ENCODE measurements at places on chromosomes 1 and 21.

DNA sequence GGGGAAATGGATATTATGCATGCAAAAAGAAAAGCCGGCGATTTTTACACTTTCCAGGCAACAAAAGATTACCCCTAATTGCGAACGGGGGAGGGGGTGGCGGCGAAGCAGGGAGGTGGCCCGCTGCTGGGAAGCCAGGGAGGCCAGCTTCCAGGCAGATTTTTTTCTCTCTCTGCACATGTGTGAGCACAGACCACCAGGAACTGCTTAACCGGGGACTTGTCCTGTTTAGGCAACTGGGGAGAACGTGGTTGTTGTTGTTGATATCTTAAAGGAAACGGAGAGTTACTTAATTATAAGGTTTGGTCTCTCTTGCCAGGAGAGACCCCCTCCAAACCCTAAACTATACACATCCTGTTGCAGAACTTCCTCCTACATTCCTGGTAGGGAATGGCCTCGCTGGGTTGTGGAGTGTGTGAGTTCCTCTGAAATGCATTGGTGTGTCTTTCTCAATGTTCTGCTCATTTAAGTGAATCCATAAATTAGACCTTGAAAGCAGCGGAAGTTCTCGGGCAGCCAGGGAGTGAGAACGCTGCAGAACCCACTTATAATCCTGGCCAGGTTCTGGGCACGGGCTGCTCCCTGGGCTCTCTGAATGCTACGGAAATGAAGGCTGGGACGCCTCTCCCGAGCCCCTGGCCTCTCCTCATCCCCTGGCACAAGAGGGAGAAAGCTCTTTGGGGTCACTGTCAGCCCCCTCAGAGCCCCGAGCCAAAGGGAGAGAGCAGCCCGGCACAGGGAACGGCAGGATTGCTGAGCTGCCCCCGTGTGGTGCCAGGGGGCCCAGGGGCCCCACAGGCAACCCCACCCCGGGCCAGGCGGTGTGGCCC lies 250.0 kb downstream of the FOXD2 start:
- no peak for DNase-seq

DNA sequence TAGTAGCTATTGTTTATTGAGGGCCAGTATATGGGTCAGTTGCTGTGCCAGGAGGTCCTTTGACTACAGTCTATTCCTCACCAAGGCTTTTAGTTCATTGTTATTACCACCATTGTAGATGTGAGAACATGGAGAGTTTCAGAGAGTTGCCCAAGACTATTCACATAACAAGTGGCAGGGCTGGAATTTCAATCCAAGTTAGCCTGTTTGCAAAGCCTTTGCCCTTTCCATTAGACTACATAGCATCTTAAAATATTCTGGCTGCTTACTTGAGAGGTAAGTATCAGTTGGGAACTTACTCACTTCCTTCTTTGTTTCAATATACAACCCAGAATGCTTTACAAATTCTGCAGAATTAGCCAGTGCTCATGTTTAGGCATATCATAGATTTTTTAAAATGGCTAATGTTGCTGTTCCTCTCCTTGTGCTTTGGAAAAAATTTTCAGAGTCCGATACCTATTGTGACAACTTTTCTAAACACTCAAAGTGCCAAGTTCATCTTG lies 141.2 kb downstream of the FGGY start:
- no peak for DNase-seq

DNA sequence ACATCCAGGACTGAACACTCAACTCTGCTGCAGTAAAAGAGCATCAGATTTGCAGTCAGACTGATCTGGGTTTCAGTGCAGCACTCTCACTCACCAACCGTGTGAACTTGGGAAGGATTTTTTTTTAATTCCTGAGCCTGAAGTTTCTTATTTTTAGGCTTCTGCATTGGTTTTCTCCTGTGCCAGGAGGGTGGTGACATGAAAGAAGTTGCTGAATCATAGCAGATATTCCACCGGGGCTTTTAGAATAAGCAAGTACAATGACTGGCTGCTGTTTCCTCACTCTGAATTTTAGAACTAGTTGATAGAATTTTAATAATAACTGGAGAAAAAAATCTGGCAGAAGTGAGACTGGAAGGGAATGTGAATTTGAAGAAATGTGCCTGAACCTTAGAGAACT lies 11.6 kb downstream of the ADAM30 start:
- DNase-seq, result no peak

- DNase-seq, result no peak
These were observed 11.0 kb downstream of the RAP1A start for GRCh38 chr1:111630567-111630966.

- DNase-seq, result no peak
These were observed 9.6 kb downstream of the P3H1 start for GRCh38 chr1:42756956-42757891.

GRCh38 chr1:11749203-11749689 lies 12.7 kb upstream of the C1orf167 start:
- DNase-seq, result peak; percentile 40

DNA sequence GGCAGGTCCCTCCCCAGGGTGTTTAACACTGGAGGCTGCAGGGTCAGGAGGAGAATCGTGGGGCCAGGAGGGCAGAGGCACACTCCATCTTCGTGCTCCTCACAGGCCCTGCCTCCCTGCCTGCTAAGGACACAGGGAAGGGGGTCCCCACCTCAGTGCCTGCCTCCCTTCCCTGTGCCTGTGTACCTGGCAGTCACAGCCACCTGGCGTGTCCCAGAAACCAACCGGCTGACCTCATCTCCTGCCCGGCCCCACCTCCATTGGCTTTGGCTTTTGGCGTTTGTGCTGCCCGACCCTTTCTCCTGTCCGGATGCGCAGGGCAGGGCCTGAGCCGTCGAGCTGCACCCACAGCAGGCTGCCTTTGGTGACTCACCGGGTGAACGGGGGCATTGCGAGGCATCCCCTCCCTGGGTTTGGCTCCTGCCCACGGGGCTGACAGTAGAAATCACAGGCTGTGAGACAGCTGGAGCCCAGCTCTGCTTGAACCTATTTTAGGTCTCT lies 623 bp upstream of the BGLAP start:
- no peak for DNase-seq

GRCh38 chr1:98277118-98277517 lies 356.3 kb upstream of the DPYD start:
- DNase-seq, result no peak

- DNase-seq, result no peak
These were observed 8.4 kb upstream of the SLC19A1 start for GRCh38 chr21:45550522-45551210.

DNA sequence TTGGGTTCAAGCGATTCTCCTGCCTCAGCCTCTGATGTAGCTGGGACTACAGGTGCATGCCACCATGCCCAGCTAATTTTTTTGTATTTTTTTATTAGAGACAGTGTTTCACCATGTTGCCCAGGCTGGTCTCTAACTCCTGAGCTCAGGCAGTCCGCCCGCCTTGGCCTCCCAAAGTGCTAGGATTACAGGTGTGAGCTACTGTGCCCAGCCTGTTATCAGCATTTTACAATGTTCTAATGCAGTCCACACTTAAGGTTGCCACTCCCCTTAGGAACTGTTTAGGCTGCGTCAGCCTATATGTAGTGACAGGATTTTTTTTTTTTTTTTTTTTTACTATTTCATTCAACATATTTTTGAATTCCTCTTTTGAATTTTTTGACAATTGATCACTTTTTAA lies 30.2 kb downstream of the AGPAT3 start:
- DNase-seq, result no peak

DNA sequence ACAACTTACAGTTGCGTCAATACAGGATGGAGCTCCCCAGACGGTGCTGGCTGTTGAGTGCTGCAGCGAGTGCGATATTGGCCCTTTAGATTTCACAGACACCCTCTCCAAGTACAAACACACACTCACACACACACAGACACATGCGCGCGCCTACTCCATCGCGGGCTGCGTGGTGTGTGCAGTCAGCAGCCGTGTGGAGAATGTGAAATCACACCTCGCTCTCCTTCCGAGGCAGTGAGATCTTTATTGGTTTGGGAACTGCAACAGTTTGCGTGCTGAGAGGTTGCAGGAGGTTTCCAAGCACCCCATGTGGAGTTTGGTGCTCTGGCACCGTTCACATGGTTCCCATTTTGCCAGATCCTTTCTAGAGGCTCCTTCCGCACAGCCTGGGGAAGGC lies 372.2 kb downstream of the RRAGC start:
- DNase-seq, result no peak

DNA sequence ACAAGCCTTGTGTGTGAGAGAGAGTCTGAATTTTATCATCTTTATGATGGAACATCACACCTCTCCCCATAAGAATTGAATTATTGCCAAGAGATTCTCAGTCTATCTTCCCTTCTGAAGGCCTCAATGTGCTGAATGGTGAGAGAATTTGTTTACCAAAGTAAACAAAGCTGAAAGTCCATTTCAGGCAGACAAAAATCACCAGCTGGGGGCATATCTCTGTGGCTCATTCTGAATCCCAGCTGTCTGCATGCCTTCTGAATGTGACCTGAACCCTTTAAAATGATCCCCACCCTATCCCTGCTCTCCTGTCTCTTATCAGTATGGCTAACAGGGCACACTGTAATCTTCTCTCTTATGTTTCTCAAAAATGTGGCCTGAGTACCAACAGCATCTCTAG lies 99.1 kb upstream of the CAMK1G start:
- DNase-seq, result no peak

- no peak for DNase-seq
These were observed 1.6 kb upstream of the PFKL start for GRCh38 chr21:44298301-44298700.

DNA sequence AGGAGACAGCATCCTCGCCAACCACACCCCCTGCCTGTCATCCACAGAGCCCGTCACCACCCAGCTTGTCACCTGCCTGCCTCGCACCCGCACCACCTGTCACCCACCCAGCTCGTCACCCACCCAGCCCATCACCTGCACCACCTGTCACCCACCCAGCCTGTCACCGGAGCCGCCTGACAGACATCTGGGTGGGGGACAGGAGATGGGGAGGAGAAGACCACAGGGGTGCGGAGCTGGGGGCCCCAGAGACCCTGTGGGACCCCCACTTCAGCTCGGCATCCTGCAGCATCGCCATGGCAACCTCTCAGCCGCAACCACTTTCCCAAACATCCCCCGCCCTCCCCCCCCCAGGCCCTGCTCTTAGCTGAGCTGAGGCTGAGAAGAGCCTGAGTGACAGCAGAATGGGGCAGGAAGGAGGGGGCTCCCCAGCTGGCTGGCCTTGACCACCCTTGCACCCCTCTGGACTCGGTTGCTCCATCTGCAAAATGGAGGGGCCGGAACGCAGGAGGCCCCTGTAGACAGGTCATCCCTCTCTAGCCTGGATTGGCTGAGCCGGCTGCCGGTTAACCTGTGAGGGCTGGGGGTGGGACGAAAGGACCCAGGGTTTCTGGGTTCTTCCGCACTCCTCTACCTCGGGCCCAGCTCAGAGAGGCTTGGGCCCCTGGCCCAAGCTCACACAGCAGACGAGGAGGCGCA lies 11.6 kb downstream of the AHDC1 start:
- DNase-seq, result no peak

GRCh38 chr21:29730281-29730680 lies 209.5 kb downstream of the GRIK1 start:
- DNase-seq, result no peak

- no peak for DNase-seq
These were observed 159.6 kb upstream of the VAMP3 start for GRCh38 chr1:7611421-7612010.

DNA sequence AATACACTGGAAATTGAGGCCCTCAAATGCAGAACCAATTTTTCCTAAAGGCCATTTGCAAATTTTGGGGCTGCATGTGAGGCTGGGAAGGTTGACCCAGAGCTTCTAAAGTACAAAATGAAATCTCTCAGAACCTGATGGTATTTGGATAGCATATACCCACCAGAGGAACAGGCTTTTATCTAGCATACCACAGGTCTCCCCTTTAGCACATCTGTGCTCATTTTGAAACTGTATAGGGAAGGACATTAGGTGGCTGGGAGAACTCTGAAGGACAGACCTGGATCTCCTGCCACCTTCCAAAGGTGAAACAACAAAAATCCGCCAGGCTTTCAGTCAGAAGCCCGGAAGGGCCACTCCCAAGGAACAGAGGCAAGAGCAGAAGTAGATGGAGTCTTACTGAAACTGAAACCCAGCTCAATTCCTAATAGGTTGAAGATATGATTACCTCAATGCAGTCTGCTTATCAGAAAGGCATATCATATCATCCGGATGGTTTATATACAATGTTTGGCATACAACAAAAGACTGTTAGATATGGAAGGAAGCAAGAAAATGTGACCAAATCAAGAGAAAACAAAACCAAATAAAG lies 11.6 kb downstream of the CD55 start:
- no peak for DNase-seq

DNA sequence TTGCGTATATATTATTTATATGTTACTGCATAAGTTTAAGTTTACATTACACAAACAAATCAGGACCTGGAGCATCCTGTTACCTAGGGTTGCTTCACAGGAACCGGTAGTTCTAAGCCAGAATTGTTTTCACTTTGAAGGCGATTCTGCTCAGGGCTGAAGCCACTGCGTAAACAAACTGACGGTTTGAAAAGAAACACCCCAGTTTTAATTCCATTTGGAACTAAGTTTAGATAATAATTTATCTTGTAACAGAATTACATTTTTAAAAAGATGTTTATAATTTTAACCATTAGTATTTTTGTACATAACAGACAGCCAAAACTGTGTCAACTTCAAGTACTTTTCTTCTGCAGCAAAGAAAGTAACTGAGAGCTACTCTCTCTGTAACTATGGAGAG lies 282.1 kb upstream of the LYPLAL1 start:
- DNase-seq, result no peak

DNA sequence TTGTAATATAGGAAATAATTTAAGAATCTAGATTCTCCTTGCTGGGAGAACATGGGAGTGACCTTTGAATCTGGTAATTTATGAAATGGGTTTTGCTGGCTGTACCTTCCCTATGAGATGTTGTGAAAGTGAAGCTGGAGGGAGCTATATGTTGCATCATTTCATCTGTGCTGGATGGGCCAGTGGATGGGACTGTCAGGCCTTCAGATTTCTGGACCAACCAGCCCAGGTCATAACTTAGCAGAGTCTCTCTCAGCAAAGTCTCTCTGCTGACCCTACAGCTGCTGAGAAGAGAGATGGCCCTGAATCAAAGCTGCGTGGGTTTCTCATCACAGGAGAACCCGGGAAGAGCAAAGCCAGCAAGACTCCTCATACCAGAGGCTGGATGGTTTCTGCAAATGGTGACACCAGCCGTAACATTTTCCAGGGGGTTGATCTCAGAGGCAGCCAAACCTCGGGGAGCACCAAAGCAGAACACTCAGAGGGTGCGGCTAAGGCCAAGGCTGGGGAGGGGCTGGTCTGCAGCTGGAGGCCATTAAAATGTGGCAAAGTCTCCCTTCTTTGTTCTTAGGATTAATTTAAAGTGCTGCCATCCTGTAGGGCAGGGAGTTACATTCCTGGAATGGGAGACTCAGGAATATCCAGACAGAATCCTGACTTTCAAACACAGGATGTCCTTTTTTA lies 18.2 kb upstream of the PTGFRN start:
- DNase-seq, result no peak

GRCh38 chr1:236143104-236143948 lies 987 bp downstream of the GPR137B start:
- DNase-seq, result no peak

GRCh38 chr1:152218762-152219436 lies 5.1 kb downstream of the HRNR start:
- DNase-seq, result no peak

DNA sequence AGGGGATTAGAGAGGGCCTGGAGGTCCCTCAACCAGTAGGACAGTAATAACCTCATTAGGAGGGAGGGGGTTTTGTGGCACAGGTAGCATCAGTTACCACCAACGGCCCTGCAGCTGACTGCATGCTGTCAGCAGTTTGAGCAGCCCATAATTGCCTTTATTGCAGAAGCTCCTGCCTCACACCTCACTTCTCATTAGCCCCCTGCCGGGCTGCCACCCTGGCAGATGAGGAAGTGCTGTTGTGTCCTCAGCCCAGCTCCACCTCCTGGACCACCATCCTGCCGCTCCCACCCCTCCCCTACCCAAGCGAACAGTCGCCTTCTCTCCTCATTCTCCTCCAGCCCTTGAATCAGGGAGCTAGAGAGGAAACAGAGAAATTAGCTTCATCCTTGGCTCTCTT lies 237.4 kb downstream of the LMX1A start:
- DNase-seq, result no peak

Measured in activated gamma-delta T cell treated with Interleukin-2 at 50 U/mL for 16 hours (primary cell).